Parietal lobe (tissue), 2 donors: ENCODE measurements at places on chromosomes 4 and X. TPM values are rescaled to one million over a fixed set of nuclear protein-coding genes. Genes with fewer than 3 reads are reported as not detected.

KLF8 gene
- 32.6 TPM for total RNA-seq

VCX3B gene
- not detected for total RNA-seq

GNRHR gene
- total RNA-seq: not detected

CT45A3 gene
- total RNA-seq: not detected

F8A2 gene
- not detected for total RNA-seq

ALAS2 gene
- 16.0 TPM for total RNA-seq

NHS gene
- total RNA-seq: 7.5 TPM

CD38 gene
- total RNA-seq: 9.1 TPM

TEX13C gene
- not detected for total RNA-seq

NEXMIF gene
- total RNA-seq: 65.7 TPM

C4orf51 gene
- not detected for total RNA-seq

SAGE1 gene
- not detected for total RNA-seq

CYSLTR1 gene
- total RNA-seq: 0.63 TPM

SMIM43 gene
- 0.94 TPM for total RNA-seq

RADX gene
- 14.1 TPM for total RNA-seq

SPANXD gene
- not detected for total RNA-seq
